ENCODE measurements at places on chromosomes 7 and 10.

DNA sequence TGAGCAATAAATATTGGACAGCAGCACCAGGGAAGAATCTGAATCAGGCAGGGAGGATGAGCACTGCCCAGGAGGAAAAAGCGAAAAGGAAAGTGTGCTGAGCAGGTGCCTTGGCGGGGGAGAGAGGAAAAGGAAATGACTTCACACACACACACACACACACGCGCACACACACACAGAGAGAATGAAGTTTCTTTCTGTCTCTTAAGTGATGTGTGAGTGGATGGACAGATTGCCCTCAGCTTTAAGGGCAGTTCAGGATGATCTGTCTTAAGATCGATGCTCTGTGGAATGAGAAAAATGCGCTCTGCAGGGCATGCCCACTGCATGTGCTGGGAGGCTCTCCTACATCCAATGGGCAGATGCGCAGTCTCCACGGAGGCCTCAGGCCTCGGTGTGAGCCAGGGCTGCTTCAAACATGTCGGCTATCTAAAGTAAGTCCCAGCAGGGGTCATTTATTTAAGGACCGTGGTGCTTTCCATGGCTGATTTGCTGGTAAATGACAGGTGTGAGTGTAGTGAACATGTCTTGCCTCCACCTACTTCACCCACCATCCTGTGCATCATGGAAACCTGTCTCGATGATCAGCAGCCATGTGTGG, 2.5 kb upstream of the ACBD5 start:
- DNase-seq, result peak; percentile 24

DNA sequence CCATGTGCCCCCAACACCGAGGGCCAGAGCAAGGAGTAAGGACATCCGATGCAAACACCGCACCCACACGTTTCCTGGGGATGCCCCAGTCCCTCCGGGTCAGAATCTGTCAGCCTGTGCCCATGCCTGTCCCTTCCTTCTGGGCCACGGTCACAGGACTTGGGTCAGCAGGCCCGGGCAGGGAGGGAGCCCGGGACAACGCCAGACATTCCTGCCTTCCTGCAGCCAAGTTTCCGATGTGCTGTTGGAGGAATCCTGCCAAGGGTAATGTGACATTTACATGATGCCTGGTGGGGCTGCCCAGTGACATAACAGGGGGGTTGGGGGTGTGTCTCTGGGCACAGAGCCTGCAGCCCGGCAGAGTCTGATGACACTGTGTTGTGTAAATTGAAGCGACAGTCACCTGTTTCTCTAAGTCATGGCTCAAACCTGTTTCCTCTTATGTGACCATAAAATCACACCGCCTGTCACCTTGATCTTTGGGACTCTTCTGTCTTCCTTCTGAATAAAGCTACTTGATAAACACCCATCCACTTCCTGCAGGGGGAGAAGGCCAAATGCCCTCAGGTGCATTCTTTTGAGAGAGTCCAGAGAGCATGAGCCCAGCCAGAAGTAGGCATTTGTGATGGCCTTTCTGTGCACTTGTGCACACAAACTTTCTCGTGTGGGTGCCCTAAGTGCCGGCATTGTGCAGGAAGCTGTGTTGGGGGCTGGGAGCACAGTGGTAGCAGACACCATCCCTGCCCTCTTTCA, 175.3 kb upstream of the RHEB start:
- DNase-seq, result peak; percentile 76

- no peak for DNase-seq
Measured at GRCh38 chr7:55211726-55212125, 153.4 kb upstream of the LANCL2 start.

GRCh38 chr7:30625283-30625682, 30.6 kb downstream of the GARS1 start:
- peak; percentile 41 for DNase-seq

- no peak for DNase-seq
Measured at GRCh38 chr7:132049462-132050304, 493.3 kb upstream of the PODXL start.

- DNase-seq, result no peak
Measured at GRCh38 chr7:92629779-92630178, 39.6 kb upstream of the FAM133B start.

DNA sequence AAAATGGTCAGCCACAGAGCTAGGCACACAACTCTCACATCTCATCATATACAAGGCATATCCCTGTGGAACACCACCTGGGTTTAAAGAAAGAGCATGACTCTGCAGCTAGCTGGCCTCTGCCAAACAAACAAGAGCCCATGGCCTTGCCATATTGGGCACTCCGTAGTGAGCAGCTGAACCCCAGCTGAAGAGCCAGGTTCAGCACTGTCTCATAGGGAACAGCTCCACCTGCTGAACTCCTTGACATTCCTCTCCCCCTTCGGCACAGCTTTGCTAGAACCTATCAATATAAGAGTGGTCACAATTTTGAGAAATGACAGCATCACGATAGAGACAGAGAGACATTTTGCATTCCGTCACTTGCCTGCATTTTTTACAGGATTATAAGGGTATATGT, 20.0 kb downstream of the SORCS1 start:
- no peak for DNase-seq

GRCh38 chr7:5528071-5528814, 104.6 kb upstream of the TNRC18 start:
- peak; percentile 31 for DNase-seq

Data from PC-9 (cell line).